ENCODE measurements at places on chromosomes 4 and X.
A peak's percentile ranks its signal among the peaks of the same experiment; 100 is the strongest.

GRCh38 chr4:147477439-147477838 lies 3.5 kb upstream of the EDNRA start:
- DNase-seq: no peak

GRCh38 chrX:139560221-139560620 lies 29.7 kb downstream of the F9 start:
- DNase-seq: no peak

DNA sequence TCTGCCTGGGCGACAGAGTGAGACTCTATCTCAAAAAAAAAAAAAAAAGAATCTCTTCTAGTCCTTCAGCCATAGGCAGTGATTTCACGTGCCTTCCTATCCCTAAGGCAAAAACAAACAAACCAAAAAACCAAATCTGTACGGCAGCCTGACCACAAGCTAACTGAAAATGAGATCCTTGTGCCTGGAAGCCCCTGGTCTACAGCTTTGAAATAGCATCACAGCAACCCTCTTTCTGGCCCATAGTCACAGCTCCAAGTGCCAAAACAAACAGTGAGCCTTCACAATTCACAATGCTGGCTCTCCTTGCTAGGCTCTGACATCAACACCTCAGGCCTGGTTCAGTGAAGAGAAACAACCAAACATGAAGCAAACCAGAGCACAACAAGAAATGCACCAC lies 46.1 kb downstream of the TMEM150C start:
- peak; percentile 13 for DNase-seq

DNA sequence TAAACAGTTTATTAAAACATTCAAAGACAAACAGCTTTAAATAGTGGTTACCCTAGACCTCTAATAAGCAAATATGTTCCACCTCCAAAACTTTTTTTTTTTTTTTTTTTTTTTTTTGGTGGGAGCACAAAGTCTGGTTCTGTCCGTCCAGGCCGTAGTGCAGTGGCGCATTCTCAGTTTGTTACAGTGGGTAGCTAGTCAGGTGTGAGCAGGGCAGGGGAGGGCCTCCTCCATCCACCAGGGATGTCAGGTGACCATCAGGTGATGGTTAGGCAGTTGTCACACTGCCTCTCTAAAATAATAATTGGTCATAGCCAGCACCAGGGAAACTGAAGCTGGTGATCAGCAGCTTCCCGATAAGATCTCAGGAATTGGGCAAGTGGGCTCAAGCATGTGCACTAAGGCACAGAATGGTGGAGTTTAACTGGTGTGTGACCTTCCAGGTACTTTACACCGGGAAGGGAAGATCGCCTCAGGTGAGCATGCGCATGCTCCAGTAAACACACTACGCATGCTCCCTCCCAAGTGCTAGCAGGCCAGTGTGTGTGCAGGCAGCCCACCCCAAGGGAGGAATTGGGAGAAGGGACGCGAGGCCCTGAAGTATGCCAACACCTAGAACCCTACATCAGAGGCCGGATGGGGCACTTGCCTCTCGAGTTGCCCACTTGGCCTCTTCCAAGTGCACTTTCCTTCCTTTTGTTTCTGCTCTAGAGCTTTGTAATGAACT lies 27.2 kb downstream of the TNIP2 start:
- DNase-seq: no peak

- no peak for DNase-seq
Measured at GRCh38 chr4:27129871-27130366, 269.3 kb downstream of the STIM2 start.

GRCh38 chrX:12412561-12412960 lies 274.3 kb downstream of the FRMPD4 start:
- DNase-seq: no peak

DNA sequence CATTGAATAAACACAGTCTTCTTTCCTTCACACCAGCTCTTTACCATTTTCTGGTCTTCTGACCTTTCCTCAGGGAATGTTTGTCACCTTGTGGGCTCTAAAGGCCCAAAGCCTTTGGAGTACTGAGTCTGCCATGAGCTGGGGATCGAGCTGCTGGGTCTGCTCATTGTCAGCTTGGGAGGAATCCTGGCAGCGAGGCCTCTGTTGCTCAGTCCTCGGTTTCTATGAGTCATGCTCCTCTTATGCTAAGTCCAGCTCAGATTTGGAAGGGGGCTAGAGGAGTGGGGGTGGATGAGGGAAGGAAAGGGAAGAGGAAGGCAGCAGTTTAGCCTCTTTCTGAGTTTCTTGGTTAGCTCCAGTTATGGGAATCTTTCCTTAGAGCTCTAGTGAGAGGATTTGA lies 31.1 kb downstream of the NHSL2 start:
- DNase-seq: no peak

- no peak for DNase-seq
Measured at GRCh38 chr4:107647591-107647990, 72.4 kb downstream of the PAPSS1 start.

- DNase-seq: no peak
Measured at GRCh38 chr4:87911252-87911774, 64.2 kb upstream of the SPP1 start.

DNA sequence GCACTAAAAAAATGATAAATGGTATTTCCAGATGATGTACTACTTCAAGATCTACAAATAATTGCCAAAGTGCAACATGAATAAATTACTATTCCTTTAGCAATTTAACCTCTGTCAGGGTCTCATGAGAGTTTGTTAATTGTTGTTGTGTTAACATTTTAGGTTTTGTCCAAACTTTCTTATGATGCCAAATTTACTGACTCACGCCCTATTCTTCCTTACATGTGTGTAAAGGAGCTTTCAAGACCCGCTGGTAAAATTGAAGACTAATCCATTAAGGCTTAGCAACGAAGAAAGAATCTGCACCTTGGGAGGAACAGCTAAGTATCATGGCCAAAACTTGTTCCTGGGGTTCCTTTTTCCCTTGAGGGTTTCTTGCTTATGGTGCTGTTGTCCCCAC lies 252.7 kb upstream of the JADE1 start:
- no peak for DNase-seq

DNA sequence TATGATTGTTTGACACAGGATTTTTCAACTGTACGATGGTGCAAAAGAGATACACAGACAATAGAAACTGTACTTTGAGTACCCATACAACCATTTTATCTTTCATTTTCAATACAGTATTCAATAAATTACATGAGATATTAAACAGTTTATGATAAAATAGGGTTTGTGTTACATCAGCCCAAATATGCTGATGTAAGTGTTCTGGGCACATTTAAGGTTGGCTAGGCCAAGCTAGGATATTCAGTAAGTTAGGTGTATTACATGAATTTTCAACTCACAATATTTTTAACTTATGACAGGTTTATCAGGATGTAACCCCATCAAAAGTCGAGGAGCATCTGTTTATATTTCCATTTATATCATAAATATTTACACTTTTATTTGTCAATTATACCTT lies 42.9 kb upstream of the PLS3 start:
- no peak for DNase-seq

GRCh38 chr4:132646186-132646585 lies 502.9 kb upstream of the PCDH10 start:
- DNase-seq: no peak

- DNase-seq: no peak
Measured at GRCh38 chr4:26174027-26174426, 146.8 kb upstream of the RBPJ start.

DNA sequence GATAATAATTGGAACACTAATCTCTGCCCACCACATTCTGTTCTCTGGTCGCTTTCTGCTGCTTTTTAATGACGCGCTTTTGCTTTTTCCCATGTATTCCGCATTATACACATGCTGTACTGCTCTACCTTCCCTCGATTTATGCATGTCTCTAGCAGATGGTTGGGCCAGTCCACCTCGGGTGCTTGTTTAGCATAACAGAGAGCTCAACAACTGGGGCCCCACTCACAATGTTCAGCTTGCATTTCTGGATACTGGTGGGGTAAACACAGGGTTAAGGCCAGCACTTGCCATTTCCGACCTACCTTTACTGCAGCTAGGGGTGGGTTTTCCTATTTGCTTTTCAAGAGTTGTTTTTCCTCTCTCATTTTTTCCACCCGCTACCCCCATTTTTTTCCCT lies 255.8 kb downstream of the SOX3 start:
- DNase-seq: no peak

DNA sequence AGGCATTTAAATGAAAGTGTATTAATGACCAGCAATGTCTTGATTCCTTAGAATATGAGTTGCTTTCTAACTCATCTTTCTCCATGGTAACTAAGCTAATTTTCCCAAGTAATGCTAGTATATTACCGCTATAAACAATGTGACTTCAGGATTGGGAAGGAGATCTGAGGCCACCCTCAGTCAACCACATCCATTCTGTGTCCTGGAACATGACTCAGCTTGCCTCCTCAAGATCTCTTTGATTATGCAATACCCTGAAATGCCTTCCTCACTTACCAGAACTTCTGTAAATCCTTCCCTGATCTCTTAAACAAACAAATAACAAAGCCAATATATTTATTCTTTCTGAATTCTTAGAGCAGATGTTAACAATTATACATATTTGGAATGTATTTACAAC lies 1495.5 kb downstream of the PCDH18 start:
- DNase-seq: no peak

GRCh38 chr4:151408380-151408629 lies 671 bp upstream of the FHIP1A start:
- no peak for DNase-seq

DNA sequence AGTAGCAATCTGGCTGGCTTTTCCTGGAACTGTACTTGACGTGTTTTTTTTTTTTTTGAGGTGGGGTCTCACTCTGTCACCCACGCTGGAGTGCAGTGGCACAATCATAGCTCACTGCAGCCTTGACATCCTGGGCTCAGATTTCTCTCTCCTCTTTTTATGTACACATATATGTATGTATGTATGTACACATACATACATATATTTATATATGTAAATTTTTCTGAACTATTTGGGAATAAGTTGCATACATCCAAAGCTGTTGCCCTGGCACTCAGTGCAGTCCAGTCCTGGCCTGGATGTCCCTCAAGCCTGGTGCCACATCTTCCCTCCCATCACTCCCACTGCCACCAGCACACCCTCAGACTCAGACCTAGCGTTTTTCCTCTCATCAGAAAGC lies 89.0 kb upstream of the SHISA3 start:
- DNase-seq: no peak

DNA sequence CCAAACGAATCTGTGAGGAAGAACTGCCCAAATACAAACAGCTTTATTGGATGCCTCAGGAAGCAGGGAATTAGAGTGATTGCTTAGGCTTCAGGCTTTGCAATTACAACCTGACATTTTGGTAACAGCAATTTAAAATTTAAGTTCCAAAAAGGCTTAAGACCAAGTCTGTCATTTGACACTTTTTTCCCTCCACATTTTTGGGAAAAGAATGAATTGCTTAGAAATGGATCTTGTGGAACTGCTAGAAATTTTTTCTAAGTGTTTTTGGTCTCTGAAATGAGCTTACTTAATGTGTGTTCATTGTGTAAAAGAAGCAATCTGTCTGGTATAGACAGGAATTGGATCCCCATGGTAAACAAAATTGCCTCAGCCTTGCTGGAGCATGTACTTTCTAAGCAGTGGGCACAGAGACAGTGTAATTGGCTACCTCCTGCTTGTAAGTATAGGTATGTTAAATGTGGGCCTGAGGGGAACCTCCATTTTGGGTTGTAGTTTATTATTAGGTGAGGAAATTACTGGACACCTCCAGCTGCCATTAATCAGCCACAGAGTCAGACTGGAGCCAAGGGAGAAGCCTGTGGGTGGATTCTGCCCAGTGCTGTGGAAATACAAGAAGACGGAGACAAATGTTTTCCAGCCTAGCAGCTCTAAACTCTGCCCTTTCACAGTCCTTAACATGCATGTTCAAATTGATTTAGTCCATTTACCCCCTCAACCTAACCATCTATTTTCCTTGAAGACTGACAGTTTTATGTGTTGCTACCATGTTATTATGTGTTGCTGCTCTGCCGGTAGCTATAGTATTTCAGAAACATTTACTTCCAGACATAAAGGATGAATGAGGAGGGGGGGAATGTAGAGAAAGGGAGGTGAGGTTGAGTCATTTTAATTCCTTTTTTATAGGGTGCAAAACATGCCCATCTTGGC lies 473.0 kb downstream of the SPRY1 start:
- no peak for DNase-seq

GRCh38 chrX:108736509-108737479 lies at the start of gene IRS4:
IRS4 (minus strand) TSS chrX:108736563.
- peak; percentile 39 for DNase-seq

DNA sequence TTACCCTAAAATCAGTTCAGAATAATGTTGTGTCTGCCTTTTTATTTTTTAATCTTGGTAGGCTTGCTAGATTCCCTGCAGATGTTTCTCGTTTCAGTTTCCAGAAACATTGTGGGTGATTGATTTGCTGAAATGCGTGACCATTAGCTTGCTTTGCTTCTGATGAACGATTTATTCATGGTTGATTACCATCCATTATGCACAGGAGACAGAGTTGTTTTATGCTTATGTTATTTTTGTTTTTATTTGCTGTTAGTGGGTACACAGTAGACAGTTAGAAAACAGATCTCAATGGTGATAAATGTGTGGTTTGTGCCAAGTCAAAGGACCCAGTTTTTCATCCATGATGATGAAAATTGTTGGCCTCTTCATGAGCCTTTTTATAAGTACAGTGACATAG lies 455.6 kb upstream of the BOD1L1 start:
- DNase-seq: no peak

- DNase-seq: no peak
Measured at GRCh38 chrX:129013574-129013973, 509.7 kb downstream of the SMARCA1 start.

DNA sequence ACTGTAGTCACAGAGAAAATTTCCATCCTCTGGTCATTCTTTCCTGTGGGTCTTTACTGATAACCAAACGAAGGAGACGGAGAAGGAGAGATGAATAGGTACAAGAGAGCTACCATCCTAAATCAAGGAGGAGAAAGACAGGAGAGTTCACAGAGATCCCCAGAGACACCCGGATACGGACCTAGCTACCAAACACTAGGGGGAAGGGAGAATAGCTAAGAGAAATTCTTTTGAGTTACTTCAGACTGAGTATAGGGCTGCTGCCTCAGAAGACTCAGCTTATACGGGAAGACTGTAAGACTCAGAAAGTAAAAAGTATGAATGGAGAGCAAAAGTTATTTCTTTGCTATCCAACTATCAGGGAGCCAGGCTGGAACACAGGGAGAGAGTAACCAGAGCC lies 572.1 kb downstream of the C4orf33 start:
- DNase-seq: no peak

- no peak for DNase-seq
Measured at GRCh38 chrX:136318895-136319597, 18.3 kb downstream of the ADGRG4 start.

- no peak for DNase-seq
Measured at GRCh38 chr4:54104907-54105306, 4.9 kb downstream of the GSX2 start.

DNA sequence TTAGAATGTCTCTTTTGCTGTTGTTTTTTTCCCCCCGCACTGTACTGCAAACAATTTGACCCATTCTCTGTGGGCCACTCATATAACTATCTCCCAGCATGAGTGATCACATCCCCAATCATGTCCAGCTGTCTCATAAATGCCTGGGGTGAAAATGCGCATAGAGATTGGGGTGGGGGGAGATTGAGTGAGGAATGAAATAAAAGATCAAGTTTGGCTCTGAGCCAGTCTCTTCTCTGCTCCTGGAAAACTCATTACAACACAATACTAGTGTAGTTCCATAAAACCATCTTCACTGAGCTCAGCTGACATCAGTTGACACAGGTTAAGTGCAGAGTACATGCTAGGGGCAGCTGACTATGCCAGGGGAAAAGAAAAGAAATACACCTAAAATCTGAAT lies 96.9 kb downstream of the EGF start:
- no peak for DNase-seq
